ENCODE measurements at places on chromosomes 7 and 10.

GRCh38 chr7:154304740-154305700 is 252.8 kb downstream of the DPP6 start:
- DNase-seq: no peak

GRCh38 chr10:89209718-89210117 is 2.6 kb upstream of the CH25H start:
- no peak for DNase-seq

DNA sequence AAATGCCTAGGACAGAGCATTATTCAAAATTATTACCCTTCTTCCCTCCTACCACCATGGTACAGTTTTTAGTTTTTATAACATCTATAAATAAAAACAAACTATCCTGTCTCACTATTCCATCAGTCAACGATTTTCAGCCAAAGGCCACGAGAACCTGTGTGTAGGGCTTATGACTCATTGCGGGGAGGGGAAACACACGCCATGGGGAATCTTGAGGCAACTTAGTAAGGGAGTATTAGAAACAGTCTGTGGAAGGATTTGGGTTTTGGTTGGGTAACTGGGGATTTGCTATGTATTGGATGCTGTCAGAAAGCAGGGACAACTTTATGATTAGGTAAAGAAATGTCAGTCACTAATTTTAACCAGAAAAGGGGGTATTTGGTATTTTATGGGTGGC is 14.7 kb downstream of the GPR141 start:
- no peak for DNase-seq

DNA sequence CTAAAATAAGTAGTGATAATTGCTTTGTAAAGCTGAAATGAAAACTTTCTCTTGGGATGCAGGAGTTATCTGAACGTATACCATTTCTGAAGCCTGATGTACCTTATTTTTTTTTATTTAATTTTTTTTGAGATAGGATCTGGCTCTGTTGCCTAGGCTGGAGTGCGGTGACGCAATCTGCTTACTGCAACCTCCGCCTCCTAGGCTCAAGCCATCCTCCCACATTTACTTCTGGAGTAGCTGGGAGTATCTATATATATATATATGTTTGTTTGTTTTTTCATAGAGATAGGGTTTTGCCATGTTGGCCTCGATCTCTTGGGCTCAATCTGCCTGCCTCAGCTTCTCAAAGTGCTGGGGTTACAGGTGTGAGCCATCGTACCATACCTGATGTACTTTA is 2.4 kb downstream of the PMPCB start:
- no peak for DNase-seq

- no peak for DNase-seq
These were observed 478.5 kb downstream of the GPAM start for GRCh38 chr10:111705021-111705420.

DNA sequence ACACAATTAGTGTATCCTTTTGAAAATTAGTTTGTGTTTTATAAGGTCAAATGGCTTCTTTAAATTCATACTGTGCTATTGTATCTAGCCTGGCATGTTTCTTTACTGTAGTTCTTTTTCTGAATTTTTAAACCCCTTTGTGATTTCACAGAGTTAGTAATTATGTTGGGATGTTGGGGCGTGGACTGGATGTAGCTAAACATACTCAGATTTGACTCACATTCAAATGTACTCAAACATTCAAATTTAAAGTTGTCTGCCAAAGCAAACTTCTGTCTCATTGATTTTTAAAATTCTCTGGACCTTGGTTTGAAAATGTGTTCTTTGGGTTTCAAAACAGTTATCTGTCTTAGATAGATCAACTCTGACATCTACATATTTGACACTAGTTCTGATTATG is 7.2 kb upstream of the NRP1 start:
- DNase-seq: no peak

GRCh38 chr7:12827219-12827821 is 139.9 kb downstream of the ARL4A start:
- no peak for DNase-seq

DNA sequence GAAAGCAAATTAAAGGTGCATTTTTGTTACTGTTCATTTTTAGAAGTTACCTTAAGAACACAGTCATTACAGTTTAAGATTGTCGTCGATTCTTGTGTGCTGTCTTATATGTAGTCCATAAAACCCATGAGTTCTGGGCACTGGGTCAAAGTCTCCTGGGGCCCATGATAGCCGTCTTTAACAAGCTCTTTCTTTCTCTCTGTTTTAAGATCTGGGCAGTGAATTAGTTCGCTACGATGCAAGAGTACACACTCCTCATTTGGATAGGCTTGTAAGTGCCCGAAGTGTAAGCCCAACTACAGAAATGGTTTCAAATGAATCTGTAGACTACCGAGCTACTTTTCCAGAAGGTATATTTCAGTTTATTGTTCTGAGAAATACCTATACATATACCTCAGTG is 90.7 kb upstream of the CAPZA2 start:
- DNase-seq: no peak

DNA sequence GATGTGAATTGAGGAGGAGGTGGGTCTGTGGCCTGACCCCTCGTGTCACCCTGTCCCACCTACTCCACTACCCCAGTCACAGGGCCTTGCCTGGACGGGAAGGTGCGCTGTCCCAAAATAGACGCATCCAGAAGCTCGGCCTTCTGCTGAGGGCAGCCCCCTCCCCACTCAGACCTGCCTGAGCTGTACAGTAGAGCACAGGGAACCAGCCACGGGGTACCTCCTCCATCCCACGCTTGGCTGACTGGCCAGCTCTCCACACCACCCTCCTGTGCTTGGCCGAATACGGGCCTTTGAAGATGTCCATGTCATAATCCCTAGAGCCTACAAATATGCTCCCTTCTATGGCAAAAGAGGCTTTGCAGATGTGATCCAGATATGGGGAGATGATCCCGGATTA is 88.3 kb downstream of the CHST15 start:
- DNase-seq: no peak

DNA sequence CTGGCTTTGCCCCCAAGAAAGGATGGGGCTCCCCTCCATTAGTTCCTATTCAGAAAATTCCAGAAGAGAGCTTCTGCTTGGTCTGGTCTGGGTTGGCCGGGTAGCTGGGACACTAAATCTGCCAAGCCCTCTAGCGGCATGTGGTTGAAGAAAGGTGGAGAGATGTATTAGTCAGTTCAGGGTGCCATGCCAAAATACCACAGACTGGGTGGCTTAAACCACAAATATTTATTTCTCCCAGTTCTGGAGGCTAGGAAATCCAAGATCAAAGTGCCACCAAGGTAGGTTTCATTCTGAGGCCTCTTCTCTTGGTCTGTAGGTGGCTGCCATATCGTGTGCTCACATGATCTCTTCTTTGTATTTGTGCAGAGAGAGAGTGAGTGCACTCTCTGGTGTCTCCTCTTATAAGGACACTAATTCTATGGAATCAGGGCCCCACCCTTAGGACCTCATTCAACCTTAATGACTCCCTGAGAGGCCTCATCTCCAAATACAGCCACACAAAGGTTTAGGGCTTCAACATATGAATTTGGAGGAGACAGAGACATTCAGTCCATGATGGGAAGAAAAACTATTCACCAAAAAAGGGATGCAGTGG is 38.7 kb upstream of the MTPAP start:
- DNase-seq: no peak

- DNase-seq: no peak
These were observed 165.5 kb downstream of the DKK1 start for GRCh38 chr10:52479567-52479966.

- DNase-seq: no peak
These were observed 1.6 kb downstream of the LRRTM3 start for GRCh38 chr10:66927251-66927935.

- DNase-seq: no peak
These were observed 644 bp downstream of the SORBS1 start for GRCh38 chr10:95560278-95561176.

DNA sequence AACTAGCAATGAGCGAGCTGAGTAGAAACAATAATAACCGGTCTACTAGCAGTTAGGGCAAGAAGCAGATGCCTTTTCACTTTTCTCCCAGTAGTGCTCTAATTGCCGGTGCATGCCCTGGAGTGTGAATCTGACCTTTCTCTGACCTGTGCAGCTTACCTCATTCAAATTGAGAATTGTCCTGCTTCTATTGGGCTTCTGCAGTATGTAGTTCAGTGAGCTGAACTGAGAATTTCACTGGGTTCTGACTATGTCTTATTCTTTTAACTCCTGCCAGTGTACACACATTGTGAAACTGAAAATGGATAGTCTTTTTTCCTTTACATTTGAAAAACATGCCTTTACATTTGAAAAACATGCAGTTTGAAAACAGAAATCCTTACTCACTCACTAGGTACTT is 157.9 kb upstream of the GRM3 start:
- DNase-seq: no peak

DNA sequence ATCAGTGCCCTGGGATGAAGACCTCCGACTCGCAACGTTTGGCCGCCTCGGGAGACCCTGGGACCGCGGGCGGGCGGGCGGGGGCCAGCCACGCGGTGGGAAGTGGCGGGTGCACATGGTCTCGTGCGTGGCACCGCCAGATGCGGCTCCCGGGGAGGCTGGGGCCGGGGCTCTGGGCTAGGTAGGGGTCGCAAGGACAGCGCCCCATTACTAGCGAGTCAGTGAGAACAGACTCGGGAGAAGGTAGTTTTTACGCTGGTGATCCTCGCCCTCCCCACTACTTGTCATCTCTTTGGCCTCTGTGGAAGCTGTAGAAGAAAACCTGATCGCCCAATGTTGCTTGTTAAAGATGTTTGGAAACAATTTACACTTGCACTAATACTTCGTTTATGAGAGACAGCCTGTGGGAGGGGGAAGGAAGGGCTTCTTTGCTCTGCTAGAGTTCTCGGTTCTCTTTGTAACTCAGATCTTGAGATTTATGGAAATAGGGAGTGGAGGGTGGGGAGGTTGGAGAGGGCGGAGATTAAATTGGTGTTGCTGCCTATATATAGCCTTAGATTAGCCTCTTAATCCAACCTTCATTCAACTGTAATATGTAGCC is 591 bp downstream of the BZW2 start:
- no peak for DNase-seq

DNA sequence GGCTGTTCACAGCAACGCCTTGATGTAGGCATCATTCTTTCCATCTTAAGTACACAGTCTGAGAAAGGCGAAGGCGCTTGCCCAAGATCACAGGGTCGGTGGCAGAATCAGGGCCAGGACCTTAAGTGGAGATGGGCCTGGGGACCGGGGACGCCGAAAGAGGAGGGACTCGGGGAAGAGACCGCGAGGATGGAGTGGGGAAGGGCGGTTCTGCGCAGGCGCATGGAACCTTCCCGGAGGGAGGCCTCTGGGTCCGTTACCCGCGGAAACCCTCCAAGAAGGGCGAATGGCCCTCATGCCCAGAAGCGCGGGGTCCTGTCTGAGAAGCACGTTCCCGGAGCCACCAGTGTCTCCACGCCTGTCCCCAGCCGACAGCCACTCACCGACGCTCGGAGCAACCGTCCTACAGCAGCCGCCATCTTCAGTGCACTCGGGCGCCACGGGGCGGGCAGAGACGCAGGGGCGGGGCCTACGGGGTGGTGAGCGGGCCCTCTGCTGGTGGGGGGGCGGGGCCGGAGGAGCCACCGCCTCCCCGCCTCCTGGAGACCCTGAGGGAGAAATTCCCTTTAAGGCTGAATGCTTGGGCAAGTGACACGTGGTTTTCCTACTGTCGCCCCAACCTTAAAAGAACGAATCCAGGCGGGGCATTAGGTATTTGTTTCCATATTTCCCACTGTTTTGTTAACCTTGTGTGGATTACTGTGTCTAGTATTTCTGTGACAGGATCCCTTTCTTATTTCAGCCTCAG is at the start of gene PRDX3:
Gene PRDX3 (minus strand): TSS at position 441 of the 748 bp plus-strand sequence. CDS start 22 bp downstream, at position 419.
- DNase-seq: no peak

- no peak for DNase-seq
These were observed 6.6 kb upstream of the RHBDD2 start for GRCh38 chr7:75872073-75872782.

DNA sequence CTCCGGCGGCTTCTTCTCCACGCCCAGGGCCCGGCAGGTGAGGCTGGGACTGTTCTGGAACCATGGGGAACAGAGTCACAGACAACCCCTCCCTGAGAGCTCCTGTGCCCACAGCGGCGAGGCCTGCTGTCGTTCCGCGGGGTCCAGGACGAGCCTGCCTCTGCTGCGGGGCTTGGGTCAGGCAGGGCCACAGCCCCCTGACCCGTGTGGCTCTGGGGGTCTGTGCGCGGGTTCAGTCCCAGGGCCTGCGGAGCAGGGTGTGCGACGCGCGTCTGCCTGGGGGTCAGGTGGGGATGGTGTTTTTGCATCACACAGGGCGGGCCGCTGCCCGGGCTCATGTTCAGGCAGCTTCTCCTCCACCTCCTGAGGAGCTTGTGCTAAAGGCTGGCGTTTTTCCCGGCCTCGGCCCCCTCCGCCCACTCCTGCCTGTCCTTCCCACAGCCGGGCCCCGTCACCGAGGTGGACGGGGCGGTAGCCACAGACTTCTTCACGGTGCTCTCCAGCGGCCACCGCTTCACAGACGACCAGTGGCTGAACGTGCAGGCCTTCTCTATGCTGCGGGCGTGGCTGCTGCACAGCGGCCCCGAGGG is 8.4 kb downstream of the AP5Z1 start:
- no peak for DNase-seq

DNA sequence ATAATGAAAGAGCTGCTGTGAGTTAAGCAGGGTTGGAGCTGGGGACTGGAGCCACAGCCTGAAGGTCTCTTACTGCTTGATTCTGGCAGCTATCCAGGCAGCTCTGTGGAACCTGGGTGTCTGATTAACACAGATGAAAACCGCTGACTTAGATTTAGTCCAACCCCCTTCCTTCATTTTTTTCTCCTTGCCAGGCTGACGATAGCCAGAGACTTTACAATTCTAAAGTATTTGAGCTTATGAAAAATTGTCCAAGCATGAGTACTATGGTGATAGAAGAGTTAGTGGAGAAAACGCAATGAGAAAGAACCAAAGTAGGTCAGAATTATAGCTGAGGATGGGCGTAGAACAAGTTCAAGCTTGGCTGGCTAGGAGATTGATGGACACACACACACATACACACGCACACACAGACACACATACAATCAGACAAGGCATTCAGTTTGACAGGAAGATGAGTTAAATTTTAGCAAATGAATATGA is 13.5 kb upstream of the GPR85 start:
- no peak for DNase-seq

GRCh38 chr7:15764851-15765382 is 78.4 kb upstream of the MEOX2 start:
- no peak for DNase-seq

GRCh38 chr7:159158125-159158887 is 13.6 kb upstream of the VIPR2 start:
- DNase-seq: no peak

DNA sequence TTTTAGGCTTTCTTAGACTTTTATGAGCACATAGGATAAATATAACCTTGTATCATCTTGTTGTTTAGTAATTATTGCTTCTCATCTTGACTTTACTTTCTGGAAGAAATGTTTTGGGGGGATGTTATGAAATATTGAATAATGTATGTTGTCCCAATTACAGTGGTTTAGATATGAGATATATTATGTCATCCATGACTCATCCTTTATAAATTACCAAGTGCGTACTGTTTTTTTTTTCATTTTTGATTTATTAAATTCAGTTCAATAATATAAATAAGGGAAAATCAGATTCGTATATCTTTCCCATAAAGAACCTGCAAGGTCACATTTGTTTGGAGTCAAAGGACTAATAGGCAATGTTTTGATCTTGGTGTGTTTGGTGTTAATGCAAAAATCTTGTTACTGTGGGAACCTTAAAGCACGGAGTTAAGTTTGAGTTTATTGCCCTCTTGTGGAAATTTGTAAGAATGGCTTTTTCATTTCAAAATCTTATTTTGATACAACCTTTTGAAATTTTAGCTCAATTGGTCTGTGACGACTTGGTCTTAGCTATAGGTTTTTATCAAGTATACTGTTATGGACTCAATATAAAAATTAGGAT is 108.6 kb downstream of the SRI start:
- DNase-seq: peak; percentile 4

Data from HS-27A (cell line).